Neural cell (in vitro differentiated cells): ENCODE measurements at places on chromosomes 12 and 14. TPM values are rescaled to one million over a fixed set of nuclear protein-coding genes. Genes with fewer than 3 reads are reported as not detected.

The MAPKAPK5 gene
- polyA plus RNA-seq = 84.4 and 93.7 TPM in 2 replicates

The GPR135 gene
- 2.9 and 3.0 TPM in 2 replicates for polyA plus RNA-seq

The SLC5A8 gene
- polyA plus RNA-seq = 0.12 TPM in 1 of 2 replicates, not detected in the other

The LUM gene
- 0.20 and 0.89 TPM in 2 replicates for polyA plus RNA-seq

The DEPDC4 gene
- 1.2 TPM in 1 of 2 replicates, not detected in the other for polyA plus RNA-seq

The HVCN1 gene
- not detected in 2 replicates for polyA plus RNA-seq

The PRB2 gene
- polyA plus RNA-seq = not detected in 2 replicates

The RIMBP2 gene
- polyA plus RNA-seq = 14.6 and 18.9 TPM in 2 replicates

The RNASE1 gene
- 0.64 TPM in 1 of 2 replicates, not detected in the other for polyA plus RNA-seq

The FAM234B gene
- 20.5 and 21.1 TPM in 2 replicates for polyA plus RNA-seq

The ENDOU gene
- polyA plus RNA-seq = not detected in 2 replicates

The TSPAN9 gene
- 10.7 and 11.9 TPM in 2 replicates for polyA plus RNA-seq

The PLA2G1B gene
- polyA plus RNA-seq = not detected in 2 replicates

The THAP2 gene
- polyA plus RNA-seq = 15.5 and 15.8 TPM in 2 replicates

The MTHFD1 gene
- 5.4 and 7.1 TPM in 2 replicates for polyA plus RNA-seq

The ADCY4 gene
- not detected in 2 replicates for polyA plus RNA-seq

The TRPV4 gene
- not detected in 2 replicates for polyA plus RNA-seq

The DPPA3 gene
- not detected in 2 replicates for polyA plus RNA-seq

The CRIP1 gene
- polyA plus RNA-seq = 0.58 and 0.82 TPM in 2 replicates

The ERH gene
- 423 and 480 TPM in 2 replicates for polyA plus RNA-seq

The CLMN gene
- polyA plus RNA-seq = 0.57 and 1.4 TPM in 2 replicates

The CIROP gene
- polyA plus RNA-seq = not detected in 2 replicates

The ZNF385A gene
- polyA plus RNA-seq = 0.46 TPM in 1 of 2 replicates, not detected in the other

The PHLDA1 gene
- 6.6 and 8.5 TPM in 2 replicates for polyA plus RNA-seq

The LMNTD1 gene
- polyA plus RNA-seq = not detected in 2 replicates

The ESPL1 gene
- polyA plus RNA-seq = 0.33 and 4.5 TPM in 2 replicates

The MYF5 gene
- polyA plus RNA-seq = not detected in 2 replicates

The KRT72 gene
- not detected in 2 replicates for polyA plus RNA-seq

The DAO gene
- polyA plus RNA-seq = not detected in 2 replicates

The GNB3 gene
- polyA plus RNA-seq = 18.8 and 19.0 TPM in 2 replicates

The FZD10 gene
- polyA plus RNA-seq = not detected in 2 replicates

The AQP2 gene
- polyA plus RNA-seq = not detected in 2 replicates

The TCL1A gene
- not detected in 2 replicates for polyA plus RNA-seq

The CD163 gene
- polyA plus RNA-seq = 0.20 TPM in 1 of 2 replicates, not detected in the other

The MANSC4 gene
- 0.43 and 0.54 TPM in 2 replicates for polyA plus RNA-seq

The CCDC177 gene
- 3.2 and 4.3 TPM in 2 replicates for polyA plus RNA-seq

The DNAI7 gene
- polyA plus RNA-seq = 0.58 and 1.3 TPM in 2 replicates

The PSMC6 gene
- polyA plus RNA-seq = 228 and 254 TPM in 2 replicates

The RASSF9 gene
- 0.04 TPM in 1 of 2 replicates, not detected in the other for polyA plus RNA-seq

The BCL2L14 gene
- not detected in 2 replicates for polyA plus RNA-seq

The CLEC4C gene
- not detected in 2 replicates for polyA plus RNA-seq
